ENCODE measurements at places on chromosomes 1 and 21. TPM values are rescaled to one million over a fixed set of nuclear protein-coding genes. Genes with fewer than 3 reads are reported as not detected.

Gene GPR157
- 7.0 TPM for total RNA-seq

Gene TAS1R3
- 0.85 TPM for total RNA-seq

Gene FAM78B
- 1.2 TPM for total RNA-seq

Gene CA14
- total RNA-seq, result not detected

Gene PPIAL4G
- not detected for total RNA-seq

Gene ACBD6
- 48.8 TPM for total RNA-seq

Gene GJA5
- total RNA-seq, result under 0.01 TPM

Gene CD46
- total RNA-seq, result 122 TPM

Gene IL19
- not detected for total RNA-seq

Gene CD1C
- total RNA-seq, result not detected

Gene CBR1
- total RNA-seq, result 84.5 TPM

Gene SYT11
- 41.0 TPM for total RNA-seq

Gene SPOCD1
- total RNA-seq, result 2.0 TPM

Gene TMEM200B
- 0.28 TPM for total RNA-seq

Gene ZYG11A
- total RNA-seq, result 1.2 TPM

Gene ST6GALNAC3
- total RNA-seq, result 44.9 TPM

Data from dermis blood vessel endothelial cell (primary cell).